Hair follicular keratinocyte (primary cell): ENCODE measurements at places on chromosomes 7 and 10. TPM values are rescaled to one million over a fixed set of nuclear protein-coding genes. Genes with fewer than 3 reads are reported as not detected.

CDH23 gene
- 1.2 TPM in 1 of 2 replicates, not detected in the other for total RNA-seq

NPC1L1 gene
- not detected in 2 replicates for total RNA-seq

REPIN1 gene
- total RNA-seq = 28.5 and 36.2 TPM in 2 replicates

CFAP70 gene
- total RNA-seq = 0.46 and 0.55 TPM in 2 replicates

FXYD4 gene
- total RNA-seq = not detected in 2 replicates

SLC16A12 gene
- total RNA-seq = not detected in 2 replicates

LDB3 gene
- not detected in 2 replicates for total RNA-seq

TUBB8 gene
- total RNA-seq = not detected in 2 replicates

TSPAN12 gene
- not detected in 2 replicates for total RNA-seq

PAX4 gene
- total RNA-seq = not detected in 2 replicates

CRYGN gene
- not detected in 2 replicates for total RNA-seq

MSS51 gene
- 0.31 and 0.57 TPM in 2 replicates for total RNA-seq

SEMA3D gene
- 0.04 and 0.08 TPM in 2 replicates for total RNA-seq

FAM25A gene
- total RNA-seq = 2.5 and 3.3 TPM in 2 replicates

ZNF853 gene
- 0.11 and 2.4 TPM in 2 replicates for total RNA-seq

SUPV3L1 gene
- 21.8 and 30.1 TPM in 2 replicates for total RNA-seq

MCM10 gene
- total RNA-seq = 3.5 and 14.6 TPM in 2 replicates

VGF gene
- total RNA-seq = 0.08 TPM in 1 of 2 replicates, not detected in the other

C10orf143 gene
- 2.0 TPM in 1 of 2 replicates, not detected in the other for total RNA-seq

CALHM3 gene
- not detected in 2 replicates for total RNA-seq

ATP6V0E2 gene
- 1.7 and 2.7 TPM in 2 replicates for total RNA-seq

IPMK gene
- total RNA-seq = 2.3 and 3.6 TPM in 2 replicates

ZNF716 gene
- total RNA-seq = not detected in 2 replicates

SAP25 gene
- total RNA-seq = not detected in 2 replicates

NKX2-3 gene
- not detected in 2 replicates for total RNA-seq

CCDC201 gene
- not detected in 2 replicates for total RNA-seq

AGR2 gene
- total RNA-seq = 2.2 and 2.5 TPM in 2 replicates

SPDYE11 gene
- total RNA-seq = not detected in 2 replicates

HTR5A gene
- not detected in 2 replicates for total RNA-seq

KCTD7 gene
- 4.0 and 5.4 TPM in 2 replicates for total RNA-seq

NEURL1 gene
- 0.15 and 0.23 TPM in 2 replicates for total RNA-seq

ARHGEF35 gene
- 7.5 and 11.0 TPM in 2 replicates for total RNA-seq

ADRB1 gene
- total RNA-seq = 0.76 and 1.0 TPM in 2 replicates

FGL2 gene
- 0.15 and 0.23 TPM in 2 replicates for total RNA-seq

CLEC5A gene
- 0.23 TPM in 1 of 2 replicates, not detected in the other for total RNA-seq

ZWINT gene
- total RNA-seq = 16.9 and 54.8 TPM in 2 replicates

SLC25A40 gene
- total RNA-seq = 6.2 and 20.8 TPM in 2 replicates

THSD7A gene
- not detected in 2 replicates for total RNA-seq

NAMPT gene
- total RNA-seq = 87.4 and 123 TPM in 2 replicates
